Stromal cell of bone marrow (primary cell): ENCODE measurements at places on chromosomes 12 and 14.

DNA sequence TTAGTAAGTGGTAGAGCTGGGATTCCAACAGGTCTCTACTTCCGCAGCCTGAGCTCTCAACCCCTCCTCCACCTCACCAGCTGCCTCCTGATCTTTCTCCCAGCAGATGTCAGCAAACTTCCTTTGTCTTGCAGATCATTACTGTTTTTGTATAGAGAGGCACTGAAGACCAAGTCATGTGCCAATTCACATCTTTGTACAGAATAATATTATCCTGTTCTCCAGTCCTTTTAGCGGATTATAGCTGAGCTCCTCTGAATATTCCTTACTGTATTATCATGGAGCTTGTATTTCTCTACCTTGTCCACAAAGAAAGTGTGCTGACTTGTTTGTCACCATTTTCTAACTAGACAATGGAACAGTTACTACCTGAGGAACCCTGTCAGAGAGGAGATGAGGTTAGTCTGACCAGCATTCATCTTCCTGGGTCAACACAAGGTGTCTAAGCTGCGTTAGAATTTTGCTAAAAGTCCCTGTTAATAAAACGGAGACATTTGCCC lies 142.3 kb upstream of the ARHGAP5 start:
- DNase-seq, result no peak

GRCh38 chr12:120790114-120790513 lies 64.5 kb downstream of the ACADS start:
- DNase-seq, result no peak

DNA sequence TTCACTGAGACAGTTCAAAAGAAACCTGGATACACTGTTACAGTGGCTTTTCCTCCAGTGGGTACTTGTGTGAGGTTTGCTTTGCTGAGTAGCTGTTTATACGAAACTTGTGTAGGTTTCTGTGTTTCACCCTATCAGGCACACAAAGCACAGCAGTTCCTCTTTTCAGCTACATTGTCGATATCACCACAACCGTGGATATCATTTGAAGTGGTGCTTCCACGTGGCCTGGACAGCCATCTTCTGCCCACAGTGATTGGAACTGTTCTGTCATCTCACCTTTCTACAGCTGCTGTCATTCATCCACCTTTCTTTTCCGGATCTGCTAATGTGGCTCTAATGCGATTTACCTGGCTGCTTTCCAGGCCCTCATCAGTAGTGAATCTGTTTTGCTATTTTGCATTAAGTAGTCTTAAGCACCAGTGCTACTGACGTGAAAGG lies 368.8 kb downstream of the SYT1 start:
- DNase-seq, result no peak

DNA sequence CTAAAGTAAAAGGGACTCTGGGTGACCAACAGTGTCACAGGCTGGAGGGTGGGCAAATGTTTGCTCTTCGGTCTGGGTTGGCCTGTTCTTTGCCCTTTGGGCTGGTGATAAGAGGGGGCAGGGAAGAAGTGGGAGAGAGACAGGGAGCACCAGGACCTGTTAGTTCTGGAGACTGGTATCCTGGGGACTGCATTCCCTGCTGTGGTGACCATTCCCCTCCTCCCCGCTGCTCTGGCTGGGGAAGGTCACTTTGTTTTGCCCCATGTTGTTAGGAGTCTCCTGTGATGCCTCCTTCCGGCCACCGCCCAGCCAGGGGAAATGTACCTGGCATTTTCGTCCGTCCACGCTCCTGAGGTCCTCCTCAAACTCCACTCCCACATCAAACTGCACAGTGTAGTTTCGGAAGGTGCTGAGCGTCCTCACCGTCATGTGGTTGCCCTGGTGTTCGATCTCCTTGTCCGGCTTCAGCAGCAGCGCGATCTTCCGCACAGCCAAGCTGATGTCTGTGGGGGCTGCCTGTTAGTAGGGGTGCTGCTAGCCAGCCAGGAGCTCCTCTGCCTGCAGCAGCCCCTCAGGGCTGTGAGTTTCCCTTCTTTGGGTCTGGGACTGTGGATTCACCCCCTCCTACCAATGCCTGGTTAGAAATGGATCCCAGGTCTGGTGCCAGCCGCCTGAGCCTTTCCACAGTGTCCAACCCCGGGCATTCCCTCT lies 618 bp downstream of the RBP5 start:
- no peak for DNase-seq

GRCh38 chr12:64072916-64073575 lies 149.1 kb downstream of the KICS2 start:
- no peak for DNase-seq

DNA sequence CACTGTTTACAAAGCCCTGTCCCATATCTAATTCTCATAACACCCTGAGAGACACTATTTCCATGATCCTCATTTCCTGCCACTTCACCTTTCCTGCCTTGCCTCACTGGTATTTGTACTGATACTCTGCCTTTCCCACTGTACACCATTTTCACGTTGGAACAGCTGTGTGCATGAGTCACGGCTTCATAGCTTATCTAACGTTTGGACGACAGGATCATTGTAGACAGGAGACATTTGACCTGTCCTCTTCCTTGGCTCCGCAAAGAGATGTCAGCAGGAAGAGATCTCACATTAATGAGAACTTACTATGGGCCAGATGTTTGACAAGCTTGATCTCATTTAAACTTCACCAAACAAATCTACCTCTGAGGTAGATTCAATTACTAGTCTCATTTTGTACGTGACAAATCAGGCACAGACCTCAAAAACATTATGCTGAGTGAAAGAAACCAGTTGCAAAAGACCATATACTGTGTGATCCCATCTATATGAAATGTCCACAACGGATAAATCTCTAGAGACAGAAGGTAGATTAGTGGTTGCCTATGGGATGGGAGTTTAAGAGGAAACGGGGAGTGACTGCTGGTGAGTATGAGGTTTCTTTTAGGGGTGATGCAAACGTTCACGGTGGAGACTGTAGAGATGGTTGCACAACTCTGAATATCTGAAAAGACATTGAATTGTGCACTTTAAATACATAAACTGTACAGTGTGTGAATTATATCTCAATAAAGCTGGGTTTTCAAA lies 71.2 kb downstream of the KCNK13 start:
- DNase-seq, result no peak

- no peak for DNase-seq
Observed at GRCh38 chr12:131197490-131197889, 243.8 kb downstream of the ADGRD1 start.

DNA sequence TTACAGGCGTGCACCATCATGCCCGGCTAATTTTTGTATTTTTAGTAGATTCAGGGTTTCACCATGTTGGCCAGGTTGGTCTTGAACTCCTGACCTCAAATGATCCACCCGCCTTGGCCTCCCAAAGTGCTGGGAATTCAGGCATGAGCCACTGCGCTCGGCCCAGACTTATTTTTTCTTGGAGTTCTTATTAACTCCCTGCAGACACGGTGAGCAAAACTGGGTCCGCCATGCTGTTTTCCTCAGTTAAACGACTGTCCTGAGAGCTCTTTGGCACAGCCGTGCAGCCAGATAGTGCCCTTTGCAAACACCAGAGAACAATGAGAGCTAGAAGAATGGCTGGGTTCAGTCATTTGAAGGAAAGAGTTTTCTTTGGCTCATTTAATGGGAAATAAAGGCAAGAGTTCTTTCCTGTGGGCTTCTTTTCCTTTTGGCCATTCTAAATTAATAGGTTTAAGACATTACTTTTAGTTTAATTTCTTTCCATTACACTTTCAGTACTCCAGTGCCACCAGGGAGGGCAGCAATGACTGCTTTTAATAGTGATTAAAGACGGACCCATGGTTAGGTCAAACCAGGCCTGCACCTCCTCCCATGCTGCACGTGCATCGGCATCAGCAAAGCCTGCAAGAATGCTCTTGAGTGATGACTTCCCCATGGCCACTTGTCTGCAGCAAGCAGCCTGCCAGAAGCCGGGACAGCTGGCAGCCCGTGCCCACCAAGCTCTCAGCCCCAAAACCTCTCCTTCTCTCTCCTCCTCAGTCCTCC lies 60.7 kb downstream of the VCPKMT start:
- DNase-seq, result no peak

DNA sequence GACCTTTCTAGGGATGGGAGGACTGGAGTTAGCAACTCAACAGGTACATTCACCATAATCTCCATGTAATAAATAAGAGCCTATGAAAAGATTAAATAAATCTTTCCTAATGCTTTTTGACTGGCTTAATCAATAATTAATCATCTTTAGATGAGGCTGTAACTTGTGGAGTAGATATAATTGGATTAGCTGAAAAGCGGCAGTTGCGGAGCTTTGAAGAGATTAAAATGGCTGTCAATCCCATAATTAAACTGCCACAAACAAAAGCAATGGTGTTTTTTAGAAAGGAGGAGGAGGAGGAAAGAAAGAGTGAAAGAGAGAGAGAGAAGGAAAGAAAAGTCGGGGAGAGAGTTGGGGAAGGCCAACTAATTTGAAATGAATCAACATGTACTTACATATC lies 70.7 kb upstream of the TMEM263 start:
- DNase-seq, result no peak

DNA sequence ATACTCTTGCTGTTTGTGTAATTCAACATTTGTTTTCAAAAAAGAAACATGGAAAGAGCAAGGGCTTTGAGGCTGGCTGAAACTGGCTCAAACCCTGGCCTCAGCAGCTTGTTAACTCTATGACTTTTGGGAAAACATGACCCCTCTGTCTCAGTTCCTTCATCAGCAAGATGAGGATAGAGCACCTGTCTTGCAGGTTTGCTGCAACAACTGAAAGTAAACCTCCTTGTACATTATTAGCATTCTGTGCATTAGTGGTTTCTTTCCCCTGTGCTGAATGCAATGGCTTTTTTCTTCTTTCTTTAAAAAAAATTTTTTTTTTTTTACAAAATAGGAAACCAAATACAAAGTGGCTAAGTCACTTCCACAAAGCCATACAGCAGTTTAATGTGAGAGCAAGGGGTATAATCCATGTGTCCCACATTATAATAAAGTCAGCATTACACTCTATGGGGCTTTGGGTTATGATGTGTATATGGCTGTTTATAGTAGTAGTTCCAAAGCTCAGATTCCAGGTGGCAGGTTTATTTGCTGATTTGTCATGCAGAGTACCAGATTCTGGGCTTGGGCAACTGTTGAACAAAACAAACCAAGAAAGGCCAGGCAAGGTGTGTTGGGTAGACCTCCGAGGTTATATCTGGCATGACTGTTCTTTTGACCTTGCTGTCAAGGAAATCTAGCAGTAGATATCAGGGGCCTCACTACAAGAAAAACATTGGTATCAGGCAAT lies 194.5 kb upstream of the CNOT2 start:
- DNase-seq, result no peak

DNA sequence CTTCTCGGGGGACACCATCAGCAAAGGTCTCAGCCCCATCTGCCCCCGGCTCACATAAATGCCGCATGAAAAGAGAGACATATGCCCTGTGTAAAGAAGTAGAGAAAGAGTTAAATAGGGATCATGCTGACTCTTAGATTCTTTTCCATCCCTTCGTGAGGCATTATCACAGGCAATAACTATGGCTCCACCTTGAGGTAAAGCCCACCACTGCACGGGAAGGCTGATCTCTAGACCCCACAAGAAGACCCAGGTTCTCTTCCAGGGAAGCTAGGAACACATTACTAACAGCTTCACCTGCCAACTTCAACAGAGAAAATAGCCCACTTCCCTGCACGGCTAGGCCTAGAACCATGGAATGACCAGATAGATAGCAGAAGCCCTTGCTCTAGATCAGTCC lies 14.1 kb upstream of the NOP2 start:
- DNase-seq, result no peak

- DNase-seq, result no peak
Observed at GRCh38 chr14:51938137-51938536, 51.2 kb upstream of the RTRAF start.

- DNase-seq, result no peak
Observed at GRCh38 chr14:31926652-31927347, 150.3 kb upstream of the ARHGAP5 start.

DNA sequence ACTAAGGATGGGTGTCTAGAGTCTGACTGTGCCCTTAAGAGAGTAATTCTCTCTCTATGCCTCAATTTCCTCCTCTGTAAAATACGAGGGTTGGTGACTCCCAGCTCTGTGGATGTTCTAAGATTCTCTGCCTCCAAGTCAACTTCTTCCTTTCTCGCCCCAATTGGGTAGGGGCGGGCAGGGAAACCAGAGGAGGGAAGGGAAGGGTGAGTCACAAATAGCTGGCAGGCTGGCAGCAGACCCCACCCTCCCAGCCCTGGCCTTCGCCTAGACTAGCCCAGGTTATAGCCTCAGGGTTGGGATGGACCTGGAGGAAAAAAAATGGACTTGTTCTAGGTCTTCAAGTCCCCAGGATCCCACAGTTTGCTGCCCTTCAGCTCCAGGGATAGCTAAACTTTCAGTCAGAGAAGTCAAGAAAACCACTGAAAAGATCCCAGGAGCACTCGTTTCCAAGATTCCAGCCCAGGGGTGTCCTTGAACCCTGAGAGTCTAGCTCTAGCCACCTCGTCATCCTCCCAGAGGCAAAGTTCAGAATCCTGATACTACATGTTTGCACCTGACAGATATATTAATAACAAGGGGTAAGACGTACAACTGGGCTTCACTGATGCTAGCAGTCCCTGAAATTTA lies 2.3 kb downstream of the DGKA start:
- DNase-seq, result no peak

- DNase-seq, result no peak
Observed at GRCh38 chr12:5293773-5294172, 138.1 kb upstream of the NTF3 start.

- DNase-seq, result no peak
Observed at GRCh38 chr12:113230315-113231234, 9.3 kb downstream of the TPCN1 start.

DNA sequence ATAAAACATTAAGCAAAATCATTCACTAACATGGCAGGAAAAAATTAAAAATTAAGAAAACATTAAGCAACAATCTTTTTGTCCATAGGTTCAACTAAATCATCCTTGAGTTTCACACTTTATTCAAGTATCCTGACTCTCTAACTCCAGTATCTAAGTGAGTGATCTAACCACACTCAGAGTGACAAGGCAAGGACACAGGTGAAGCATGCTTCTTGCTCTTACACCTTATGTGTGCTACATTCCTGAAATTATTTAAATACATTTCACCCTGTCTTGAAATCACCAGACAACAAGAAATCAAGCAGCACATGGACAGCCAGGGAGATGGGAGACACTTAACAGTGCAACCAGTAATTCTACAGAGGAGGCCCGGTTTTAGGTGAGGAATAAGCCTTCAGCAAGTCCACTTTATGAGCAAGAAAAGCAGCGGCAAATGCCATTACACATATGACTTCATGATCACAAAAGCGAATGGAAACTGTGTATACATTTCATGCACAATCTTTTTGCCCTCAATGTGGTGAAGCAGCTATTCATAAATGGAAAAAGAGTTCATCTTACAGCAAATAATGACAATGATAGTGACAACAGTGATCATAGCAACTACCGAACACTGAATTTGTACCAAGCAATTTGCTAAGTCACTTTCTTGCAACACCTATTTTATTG lies 37.4 kb downstream of the PHLDA1 start:
- DNase-seq, result no peak
